ENCODE measurements at places on chromosomes 2 and 18.

DNA sequence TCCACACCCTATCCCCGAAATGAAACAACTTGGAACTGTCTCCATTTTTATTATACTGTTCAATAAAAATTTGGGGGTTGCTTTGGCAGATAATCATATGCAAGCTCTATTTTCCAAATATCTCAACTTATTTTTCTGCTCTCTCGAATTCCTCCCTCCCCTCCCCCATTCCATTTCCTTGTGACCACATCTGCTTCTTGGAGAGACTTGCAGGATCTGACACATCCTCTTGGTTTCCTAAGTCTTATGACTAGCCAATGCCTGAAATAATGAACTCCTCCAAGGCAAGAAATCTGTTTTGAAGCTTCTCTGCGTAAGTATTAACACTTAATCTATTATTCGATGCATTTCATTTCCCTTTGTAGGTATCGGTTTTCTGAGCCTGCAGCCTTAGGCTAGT lies 16.1 kb downstream of the TGIF1 start:
- DNase-seq = no peak

DNA sequence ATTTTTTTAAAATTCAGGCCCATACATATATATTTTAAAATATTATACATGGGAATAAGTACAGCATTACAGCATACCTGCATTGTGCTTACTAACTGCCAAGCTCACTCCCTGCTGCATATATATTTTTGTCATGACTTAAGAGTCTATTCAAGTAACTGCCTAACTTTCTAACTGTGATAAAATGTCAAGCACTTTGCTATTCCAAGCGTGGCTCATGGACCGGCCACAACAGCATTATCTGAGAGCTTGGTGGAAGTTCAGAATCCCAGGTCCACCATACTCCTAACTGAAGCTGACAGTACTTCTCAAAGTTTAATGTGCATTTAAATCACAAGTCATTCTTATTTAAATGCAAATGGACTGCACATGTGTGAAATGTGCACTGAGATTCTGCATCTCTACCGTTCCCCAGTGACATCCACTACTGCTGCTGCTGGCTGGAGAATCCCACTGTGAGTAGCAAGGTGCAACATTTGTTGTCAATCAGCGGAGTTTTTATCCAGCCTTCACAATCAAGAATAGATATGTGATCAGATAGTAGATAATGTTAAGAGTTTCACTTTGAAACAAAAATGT lies 79.1 kb downstream of the DYM start:
- DNase-seq = no peak

- no peak for DNase-seq
Measured at GRCh38 chr18:396251-396555, 104.3 kb downstream of the COLEC12 start.

DNA sequence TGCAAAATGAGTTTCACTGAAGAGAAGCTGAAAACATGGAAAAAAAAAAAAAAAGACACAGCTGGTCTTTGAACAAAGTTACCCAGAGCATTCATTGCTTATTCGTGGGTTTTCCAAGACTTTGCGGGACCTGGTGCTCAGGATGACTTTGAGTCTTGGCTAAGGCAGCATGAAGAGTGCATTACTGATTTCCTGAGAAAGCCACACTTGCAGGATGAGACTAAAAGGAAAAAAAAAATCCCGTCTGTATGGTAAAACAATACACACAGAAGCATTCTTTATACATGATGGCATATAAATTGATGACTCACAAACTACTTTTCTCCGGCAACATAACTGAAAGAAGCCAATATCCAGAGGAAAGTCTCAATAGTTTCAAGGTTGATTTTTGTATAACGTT lies 195.4 kb downstream of the SPP2 start:
- no peak for DNase-seq

GRCh38 chr2:40867829-40868228 lies 415.9 kb upstream of the SLC8A1 start:
- DNase-seq = no peak

- no peak for DNase-seq
Measured at GRCh38 chr2:240340361-240340761, 95.1 kb upstream of the GPC1 start.

GRCh38 chr2:156215656-156216055 lies 116.9 kb downstream of the NR4A2 start:
- DNase-seq = no peak

- DNase-seq = no peak
Measured at GRCh38 chr2:96863575-96864342, 5.9 kb upstream of the ANKRD39 start.

DNA sequence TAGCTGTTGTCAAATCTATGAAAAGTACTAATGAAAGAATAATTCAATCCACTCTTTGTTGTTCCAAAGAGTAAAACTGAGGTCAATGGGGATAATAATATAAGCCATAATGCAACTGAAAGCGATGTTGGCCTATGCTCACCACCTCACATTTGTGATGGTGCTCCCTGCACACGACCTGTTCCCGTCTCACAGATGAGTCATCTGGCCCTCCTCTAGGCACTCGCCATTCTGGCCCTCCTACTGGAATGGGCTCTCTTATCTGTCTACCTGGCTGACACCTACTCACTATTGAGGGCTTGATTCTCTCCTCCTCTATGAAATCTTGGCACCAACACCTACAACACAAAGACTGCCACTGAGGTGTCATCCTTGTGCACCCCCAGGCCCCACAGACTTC lies 585.9 kb upstream of the ID2 start:
- no peak for DNase-seq

GRCh38 chr2:232571026-232571474 lies 20.6 kb downstream of the EIF4E2 start:
- DNase-seq = no peak

GRCh38 chr2:122135021-122135937 lies 379.8 kb downstream of the TSN start:
- no peak for DNase-seq

DNA sequence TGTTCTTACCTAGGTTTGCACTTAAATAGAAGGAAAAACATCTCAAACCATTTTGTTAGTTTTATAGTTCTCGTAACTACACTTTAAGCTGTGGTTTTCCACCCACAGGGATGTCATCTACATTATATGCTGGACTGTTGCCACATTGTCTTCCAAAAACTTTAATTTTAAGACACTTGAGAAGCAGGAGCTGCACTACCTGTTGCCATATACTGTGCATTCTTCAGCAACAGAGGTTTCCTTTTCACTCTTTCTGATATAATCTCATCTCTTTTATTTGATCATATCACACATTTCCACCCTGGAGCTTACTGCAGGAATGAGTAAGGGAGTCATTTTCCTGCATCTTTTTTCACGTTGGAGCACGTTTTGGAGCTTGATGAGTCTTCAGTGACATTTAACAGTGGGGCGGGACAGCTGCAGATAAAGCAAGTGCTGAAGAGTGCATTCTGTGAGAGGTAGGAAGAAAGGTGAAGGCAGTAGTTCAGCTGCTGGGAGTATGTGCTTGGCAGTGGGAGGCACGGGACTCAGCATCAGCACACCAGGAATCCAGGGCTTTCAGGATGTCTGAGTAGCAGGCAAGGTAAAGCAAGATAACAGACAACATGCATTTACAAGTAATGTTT lies 3.8 kb downstream of the LIMS1 start:
- no peak for DNase-seq

- DNase-seq = no peak
Measured at GRCh38 chr2:217279140-217279539, 419.3 kb upstream of the TNP1 start.

GRCh38 chr18:58632552-58632951 lies 3.7 kb upstream of the ALPK2 start:
- DNase-seq = no peak

DNA sequence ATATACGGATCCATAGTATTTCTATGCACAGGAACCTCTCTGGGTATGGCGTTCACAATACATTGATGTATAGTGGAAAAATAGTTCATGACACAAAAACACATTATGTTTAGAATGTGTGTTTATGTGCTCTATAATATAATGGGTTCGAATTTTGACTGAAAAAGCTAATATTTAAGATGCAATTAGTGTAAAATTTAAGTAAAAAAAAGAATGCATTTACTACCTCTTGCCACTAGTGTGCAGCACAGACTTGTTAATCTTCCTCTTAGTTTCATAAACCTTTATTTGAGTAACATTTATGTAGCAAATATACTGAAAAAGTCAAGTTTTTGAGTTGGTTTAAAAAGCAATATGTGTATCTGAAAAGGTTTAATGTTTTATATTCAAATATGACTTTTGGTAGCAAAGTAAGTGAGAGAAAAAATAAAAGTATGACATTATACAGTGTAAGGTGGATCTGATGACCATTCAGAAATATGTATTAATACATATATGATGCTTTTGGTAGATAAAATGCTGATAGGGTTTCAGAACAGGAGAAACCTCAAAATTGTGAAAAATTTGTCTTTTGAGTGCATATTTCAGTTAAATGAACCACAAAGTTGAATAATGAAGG lies 49.4 kb downstream of the CCDC102B start:
- DNase-seq = peak; percentile 5

DNA sequence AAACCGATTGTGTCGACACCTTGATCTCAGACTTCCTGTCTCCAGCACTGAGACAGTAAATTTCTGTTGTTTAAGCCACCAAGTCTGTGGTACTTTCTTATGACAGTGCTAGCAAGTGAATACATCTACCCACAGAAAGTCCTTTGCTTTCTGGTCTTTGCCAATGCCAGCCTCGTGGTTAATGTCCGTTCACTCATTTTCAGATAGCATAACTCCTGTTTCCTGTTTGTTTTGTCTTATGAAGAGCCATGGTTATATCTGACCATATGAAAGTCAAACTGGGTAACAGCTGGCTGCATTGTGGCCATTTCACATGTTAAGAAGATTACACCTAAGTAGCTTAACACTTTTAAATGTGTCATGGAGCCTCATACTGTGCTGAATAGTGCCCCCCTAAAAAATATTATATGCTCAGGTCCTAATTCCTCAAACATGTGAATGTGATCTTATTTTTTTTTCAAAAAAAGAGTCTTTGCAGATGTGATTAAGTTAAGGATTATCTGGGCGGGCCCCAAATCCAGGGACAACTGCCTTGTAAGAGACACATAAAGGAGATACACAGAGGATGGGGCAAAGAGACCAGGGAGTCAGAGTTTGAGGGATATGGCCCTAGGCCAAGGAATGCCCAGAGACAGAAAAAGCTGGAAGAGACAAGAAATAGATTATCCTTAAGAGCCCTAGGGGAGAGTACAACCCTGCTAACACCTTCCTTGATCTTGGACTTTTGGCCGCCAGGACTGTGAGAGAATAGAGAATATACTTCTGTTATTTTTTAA lies 118.0 kb downstream of the KCNE4 start:
- DNase-seq = no peak

GRCh38 chr2:192162392-192163042 lies 32.2 kb downstream of the TMEFF2 start:
- peak; percentile 38 for DNase-seq

DNA sequence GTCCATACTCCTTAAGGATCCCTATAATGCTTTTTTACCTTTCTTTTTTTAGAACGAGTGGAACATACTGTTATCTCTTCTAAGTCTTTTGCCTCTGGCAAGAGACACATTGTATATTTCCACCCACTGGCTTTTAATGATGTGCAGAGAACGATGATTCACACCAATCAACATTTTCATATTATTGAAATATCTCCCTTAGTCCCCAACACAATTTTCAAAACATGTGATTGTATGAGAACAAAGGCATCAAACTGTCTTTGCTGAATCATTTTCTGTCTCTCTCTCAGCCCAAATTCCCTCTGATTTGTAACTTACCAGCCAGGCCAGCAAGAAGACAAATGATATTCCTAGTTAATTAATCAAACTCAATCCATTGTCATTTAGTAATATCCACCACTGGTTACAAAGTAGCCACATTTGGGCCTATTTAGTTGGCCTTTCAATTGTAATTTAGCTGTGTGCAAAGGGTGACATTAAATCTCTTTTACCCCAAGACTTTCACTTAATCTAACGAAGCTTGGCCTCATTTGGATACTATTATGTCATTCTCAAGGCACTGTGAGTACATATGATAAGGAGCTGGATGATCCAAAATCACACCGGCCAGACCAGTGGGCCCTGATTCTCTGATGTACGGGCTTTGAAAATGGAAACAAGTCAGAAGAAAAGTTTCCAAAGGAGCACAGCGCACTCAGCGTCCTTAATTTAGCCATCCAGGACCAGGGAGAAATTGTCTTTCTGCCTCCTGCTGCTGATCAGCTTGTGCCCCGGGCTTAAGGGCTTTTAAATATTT lies 185.1 kb downstream of the SCG2 start:
- no peak for DNase-seq

- no peak for DNase-seq
Measured at GRCh38 chr2:128273469-128274081, 45.1 kb downstream of the HS6ST1 start.

DNA sequence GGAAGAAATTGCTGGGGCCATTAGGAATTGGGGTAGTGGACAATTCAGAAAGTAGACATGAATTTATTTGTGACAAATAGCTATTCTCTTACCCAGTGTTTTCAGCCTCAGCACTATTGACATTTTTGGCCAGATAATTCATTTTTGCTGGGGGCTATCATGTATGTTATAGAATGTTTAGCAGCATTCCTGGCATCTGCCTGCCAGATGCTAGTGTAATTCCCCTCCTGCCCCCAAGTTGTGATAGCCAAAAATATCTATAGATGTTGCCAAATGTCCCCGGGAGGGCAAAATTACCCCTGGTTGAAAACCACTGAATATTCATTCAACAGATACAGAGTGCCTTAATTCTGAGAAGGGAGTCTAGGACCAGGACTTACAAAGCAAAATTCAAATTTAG lies 183.6 kb downstream of the BABAM2 start:
- no peak for DNase-seq

DNA sequence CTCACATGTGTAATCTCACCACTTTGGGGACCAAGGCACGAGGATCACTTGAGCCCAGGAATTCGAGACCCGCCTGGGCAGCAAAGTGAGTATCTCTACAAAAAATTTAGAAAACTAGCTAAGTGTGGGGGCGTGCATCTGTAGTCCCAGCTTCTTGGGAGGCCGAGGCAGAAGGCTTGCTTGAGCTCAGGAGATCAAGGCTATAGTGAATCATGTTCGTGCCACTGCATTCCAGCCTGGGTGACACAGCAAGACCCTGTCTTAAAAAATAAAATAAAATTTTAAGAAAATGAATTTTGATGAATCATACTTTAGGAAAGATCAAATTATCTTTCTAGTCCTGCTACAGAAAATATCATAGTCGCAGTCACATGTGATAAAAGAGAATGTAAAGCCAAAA lies 46.9 kb downstream of the CABYR start:
- no peak for DNase-seq

DNA sequence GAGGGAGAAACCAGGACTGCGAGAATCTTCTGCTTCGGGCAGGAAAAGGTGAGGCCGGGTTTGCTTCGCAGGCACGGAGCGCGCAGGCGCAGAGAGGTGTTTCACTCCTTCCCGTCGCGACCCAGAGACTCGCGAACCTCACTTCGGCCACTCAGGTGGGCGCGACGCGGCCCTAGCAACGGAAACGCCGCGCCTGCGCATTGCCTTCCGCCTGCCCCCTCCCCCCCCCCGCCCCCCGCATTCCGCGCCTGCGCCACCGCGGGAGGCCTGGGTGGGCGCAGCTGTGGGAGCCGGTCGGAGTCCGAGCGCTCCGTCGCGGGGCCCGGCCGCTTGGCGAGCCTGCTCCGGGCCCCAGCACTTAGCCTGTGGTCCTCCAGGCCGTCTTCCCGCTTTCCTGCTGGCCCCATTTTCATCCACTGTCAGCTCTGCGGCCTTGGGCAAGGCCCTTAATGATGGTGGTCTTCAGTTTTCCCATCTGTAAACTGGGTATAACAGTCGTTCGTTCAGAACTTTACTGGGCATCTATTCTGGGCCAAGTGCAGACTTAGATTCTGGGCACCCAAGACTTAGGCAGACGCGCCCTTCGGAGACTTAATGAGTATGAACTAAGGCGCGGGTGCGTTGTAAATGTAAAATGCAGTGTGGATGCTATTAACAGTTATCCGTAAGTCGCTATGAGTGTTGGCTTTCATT lies 62.1 kb upstream of the ACKR3 start:
- no peak for DNase-seq

- no peak for DNase-seq
Measured at GRCh38 chr18:36769611-36770314, 59.0 kb downstream of the TPGS2 start.

All from KG1 (cell line).